ENCODE measurements at places on chromosomes 2 and 18.
A peak's percentile ranks its signal among the peaks of the same experiment; 100 is the strongest.

DNA sequence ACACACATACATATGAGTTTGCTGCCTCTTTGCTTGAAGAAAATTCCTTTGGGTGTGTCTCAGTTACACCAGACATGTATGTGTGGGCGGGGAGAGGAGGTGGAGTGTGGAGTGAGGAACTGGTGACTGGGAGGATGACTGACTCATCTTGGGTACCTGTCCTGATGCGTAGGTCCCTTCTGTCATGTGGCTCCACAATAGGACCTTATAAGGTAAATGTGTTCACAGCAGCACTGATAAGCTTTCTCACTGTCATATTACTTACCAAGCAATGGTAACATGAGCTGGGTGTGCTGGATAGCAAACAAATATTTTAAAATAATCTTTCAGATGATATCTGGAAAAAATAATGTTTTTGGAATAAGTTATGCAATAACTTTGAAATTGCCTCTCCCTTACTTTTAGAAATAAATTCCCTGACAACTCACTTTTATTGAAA is 45.1 kb downstream of the SLC9A2 start:
- peaks cover 10% of the 10 kb centered on the region for H3K27me3 ChIP-seq
- H3K4me3 ChIP-seq: no peak overlapping the region
- no peaks in the 10 kb centered on the region for H3K36me3 ChIP-seq
- DNase-seq: peak; percentile 24

DNA sequence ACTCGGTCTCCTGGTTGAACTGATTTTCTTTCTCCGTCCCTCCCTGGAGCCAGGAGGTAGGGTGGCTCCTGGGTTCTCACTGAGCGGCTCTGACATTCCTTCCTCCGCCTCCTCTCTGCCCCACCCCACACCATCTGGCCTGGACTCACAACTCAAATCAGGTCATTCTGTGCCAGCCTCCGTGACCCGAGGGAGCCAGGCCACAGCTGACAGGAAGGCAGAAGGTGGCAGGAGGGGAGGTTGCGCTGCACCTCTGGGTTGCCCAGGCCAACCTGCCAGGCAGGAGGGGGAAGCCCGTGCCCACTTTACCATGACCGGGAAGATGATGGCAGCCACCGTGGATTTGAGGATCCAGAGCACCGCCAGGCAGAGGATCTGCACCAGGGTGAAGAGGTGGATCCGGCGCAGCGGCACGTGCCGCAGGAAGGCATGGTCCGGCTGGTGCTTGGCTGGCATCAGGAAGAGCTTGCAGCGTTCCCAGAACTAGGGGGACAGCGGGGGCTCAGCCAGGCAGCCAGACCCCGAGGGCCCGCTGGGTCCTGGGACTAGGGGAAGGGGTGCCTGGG is 28.3 kb downstream of the MTHFD2 start:
- H3K36me3 ChIP-seq: peaks cover 51% of the 10 kb centered on the region
- H3K27ac ChIP-seq: peak overlapping the region; percentile 65
- no peak for DNase-seq
- no peaks in the 10 kb centered on the region for H3K27me3 ChIP-seq
- no peak overlapping the region for H3K4me3 ChIP-seq

DNA sequence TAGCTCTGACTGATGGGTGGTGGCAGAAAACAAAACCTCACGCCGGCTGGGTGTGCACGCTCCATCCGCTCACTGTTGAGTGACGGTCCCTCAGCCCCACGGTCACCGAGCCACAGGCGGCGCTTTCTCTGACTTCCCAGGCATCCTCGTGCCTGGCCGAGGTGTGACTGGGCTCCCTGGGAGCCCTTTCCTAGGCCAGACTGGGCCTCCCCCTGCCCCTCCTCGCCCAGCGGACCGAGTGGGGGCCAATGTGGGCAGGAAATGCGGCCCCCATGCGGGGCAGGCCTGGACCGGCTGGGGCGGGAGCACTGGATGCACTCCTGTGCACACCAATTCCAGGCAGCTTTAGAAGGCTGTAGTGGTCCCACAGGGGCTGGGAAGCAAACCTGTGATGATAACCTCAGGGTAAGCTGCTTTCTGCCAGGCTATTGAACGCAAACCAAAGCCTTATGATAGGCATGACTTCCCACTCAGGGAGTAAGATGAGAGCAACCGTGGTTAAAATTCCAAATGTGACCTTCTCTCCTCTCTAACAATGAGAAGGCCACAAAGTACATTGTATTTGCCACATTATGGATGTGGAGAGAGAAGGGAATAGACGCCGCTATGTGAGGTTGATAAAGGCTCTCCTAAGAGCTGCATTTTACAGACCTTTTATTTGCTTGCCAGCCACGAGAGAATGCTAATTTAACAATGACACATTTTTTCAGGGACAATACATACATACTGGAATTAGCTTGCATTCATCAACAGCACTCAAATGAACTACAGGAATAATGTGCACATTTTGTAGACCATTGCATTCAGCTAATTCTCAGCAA is 83.9 kb upstream of the PGAP1 start:
- H3K36me3 ChIP-seq: peaks cover 60% of the 10 kb centered on the region
- no peak for DNase-seq
- H3K27ac ChIP-seq: peak overlapping the region; percentile 73
- peaks cover 16% of the 10 kb centered on the region for H3K4me1 ChIP-seq

GRCh38 chr18:46750626-46751025 is 6.2 kb downstream of the ST8SIA5 start:
- H3K4me1 ChIP-seq: peaks cover 10% of the 10 kb centered on the region
- no peak overlapping the region for H3K4me3 ChIP-seq
- no peaks in the 10 kb centered on the region for H3K36me3 ChIP-seq
- no peak for DNase-seq
- H3K27me3 ChIP-seq: peaks cover 23% of the 10 kb centered on the region

- DNase-seq: no peak
- H3K27me3 ChIP-seq: no peaks in the 10 kb centered on the region
- peaks cover 26% of the 10 kb centered on the region for H3K36me3 ChIP-seq
- H3K4me1 ChIP-seq: peaks cover 24% of the 10 kb centered on the region
These were observed 35.0 kb upstream of the ADAM17 start for GRCh38 chr2:9590641-9591040.

DNA sequence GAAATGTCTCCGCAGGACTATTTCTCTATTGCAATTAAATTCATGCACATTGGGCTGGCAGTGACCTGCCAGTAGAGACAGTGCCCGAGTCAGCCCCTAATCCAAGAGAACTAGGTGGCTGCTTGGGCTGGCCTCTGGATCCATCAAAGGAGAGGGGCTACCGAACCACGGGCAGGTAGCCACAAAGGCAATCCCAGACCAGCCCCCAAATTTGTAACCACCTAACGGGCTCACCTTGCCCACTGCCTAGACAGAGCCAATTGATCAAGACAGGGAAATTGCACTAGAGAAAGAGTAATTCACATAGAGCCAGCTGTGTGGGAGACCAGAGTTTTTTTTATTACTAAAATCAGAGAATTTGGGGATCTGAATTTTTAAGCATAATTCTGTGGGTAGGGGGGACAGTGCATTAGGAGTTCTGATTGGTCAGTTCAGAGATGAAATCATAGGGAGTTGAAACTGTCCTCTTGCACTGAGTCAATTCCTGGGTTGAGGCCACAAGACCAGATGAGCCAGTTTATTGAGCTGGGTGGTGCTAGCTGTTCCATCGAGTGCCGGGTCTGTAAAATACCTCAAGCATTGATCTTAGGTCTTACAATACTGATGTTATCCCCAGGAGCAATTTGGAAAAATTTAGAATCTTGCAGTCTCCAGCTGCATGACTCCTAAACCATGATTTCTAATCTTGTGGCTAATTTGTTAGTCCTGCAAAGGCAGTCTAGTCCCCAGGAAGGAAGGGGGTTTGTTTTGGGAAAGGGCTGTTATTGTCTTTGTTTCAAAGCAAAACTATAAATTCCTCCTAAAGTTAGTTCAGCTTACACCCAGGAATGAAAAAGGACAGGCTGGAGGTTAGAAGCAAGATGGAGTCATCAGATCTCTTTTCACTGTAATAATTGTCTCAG is 260.4 kb upstream of the SP5 start:
- H3K4me1 ChIP-seq: no peaks in the 10 kb centered on the region
- H3K27ac ChIP-seq: no peak overlapping the region
- peaks cover 5% of the 10 kb centered on the region for H3K27me3 ChIP-seq
- H3K4me3 ChIP-seq: no peak overlapping the region
- H3K36me3 ChIP-seq: no peaks in the 10 kb centered on the region

DNA sequence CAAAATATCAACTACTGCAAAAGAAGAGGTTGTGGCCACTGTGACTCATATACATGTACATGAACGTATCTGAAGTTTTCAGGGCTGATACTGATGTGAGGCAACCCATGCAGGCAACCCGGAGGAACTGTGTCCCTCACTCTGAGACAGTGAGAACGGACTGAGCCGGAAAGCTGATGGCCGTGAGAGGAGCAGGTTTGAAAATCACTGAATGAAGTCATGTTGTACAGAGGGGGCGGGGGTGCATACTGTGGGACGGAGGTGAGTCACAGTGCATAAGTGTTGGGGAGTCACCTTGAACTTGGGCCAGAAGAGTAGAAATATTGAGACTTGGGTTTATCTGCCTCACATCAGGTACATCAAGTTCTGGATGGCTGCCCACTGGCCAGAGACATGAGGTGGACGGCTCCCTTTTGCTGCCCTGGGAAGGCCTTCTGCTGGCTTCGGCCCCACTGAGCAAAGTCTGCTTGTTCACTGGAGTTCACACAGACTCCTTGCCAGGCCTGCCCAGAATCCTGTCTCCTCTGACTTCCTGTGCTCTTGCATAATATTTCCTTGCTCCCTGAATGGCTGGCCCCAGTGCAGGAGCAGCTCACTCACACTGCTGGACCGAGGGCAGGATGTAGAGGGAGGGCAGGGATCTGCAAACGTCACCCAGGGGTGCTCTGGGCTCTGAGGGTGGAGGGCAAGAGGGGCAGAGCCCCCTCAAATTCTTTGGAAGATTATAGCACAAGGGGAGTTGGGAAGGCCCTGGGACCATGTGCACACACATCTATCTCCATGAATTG is 18.1 kb downstream of the EPAS1 start:
- H3K27me3 ChIP-seq: peaks cover 23% of the 10 kb centered on the region
- no peak for DNase-seq
- no peak overlapping the region for H3K27ac ChIP-seq
- no peaks in the 10 kb centered on the region for H3K4me1 ChIP-seq
- no peaks in the 10 kb centered on the region for H3K36me3 ChIP-seq
- H3K4me3 ChIP-seq: no peak overlapping the region

GRCh38 chr2:142881619-142882018 is 4.2 kb downstream of the KYNU start:
- H3K4me3 ChIP-seq: peak overlapping the region; percentile 26
- peaks cover 31% of the 10 kb centered on the region for H3K36me3 ChIP-seq
- H3K27me3 ChIP-seq: no peaks in the 10 kb centered on the region

Measured in stimulated activated naive B cell treated with anti-CD40 and anti-IgM and Interleukin-4, amounts not matched to agents 10 μg/mL and 1 μg/mL and 100 μg/mL, for 72 hours (primary cell).